Right ventricle myocardium inferior (tissue), 1 donor: ENCODE measurements at places on chromosomes 13 and 19. TPM values are rescaled to one million over a fixed set of nuclear protein-coding genes. Genes with fewer than 3 reads are reported as not detected.

- no peak for DNase-seq
These were observed 12.2 kb downstream of the PIP5K1C start for GRCh38 chr19:3687774-3688706.

C5AR2 gene
- total RNA-seq, result 0.95 TPM

FPR3 gene
- total RNA-seq, result 7.2 TPM

- no peak for DNase-seq
These were observed 18.3 kb downstream of the ZNF100 start for GRCh38 chr19:21749090-21749489.

CCDC122 gene
- 2.6 TPM for total RNA-seq

GRCh38 chr19:33580026-33580644, 41.6 kb upstream of the CHST8 start:
- no peak for DNase-seq

GRCh38 chr13:72986197-72986596, 72.6 kb upstream of the KLF5 start:
- no peak for DNase-seq

DNA sequence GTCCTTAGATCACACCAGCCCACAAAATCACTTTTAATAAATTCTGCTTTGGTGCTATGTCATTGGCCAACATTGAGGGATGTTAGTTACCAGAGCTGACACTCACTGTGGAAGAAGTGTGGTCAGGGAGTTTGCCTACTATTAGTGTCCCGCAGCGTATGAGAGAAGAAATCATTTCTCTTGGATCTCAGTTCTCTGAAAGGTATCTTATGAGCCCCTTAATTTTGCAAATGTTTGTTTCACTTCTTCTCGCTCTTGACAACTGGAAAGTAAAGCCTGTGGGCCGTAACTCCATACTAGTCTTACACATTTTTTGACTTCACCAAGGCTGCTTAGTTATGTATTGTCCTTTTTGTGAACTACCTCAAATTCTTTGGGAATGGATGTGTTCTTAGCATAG, 80.9 kb downstream of the FLT1 start:
- DNase-seq, result no peak

GRCh38 chr13:54633456-54633855, 1604.8 kb downstream of the OLFM4 start:
- no peak for DNase-seq

DNA sequence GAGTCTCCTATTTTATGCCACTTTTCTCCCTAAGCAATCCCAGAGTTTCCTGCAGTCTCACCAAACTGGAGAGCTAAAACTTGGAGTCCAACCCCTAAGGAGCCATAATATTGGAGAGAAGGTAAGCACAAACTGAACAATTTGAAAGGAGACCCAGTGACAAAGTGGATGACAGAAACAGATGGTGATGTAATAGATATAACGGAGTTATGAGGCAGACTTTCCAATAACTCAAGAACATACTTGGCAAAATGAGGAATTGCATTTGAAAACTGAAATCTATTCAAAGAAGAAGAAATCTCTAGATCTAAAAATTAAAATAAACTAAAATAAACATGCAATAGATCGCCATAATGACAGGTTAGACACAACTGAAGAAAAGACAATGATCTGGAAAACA, 200.9 kb upstream of the MIR17HG start:
- no peak for DNase-seq

S1PR5 gene
- total RNA-seq, result 0.27 TPM

CRLF1 gene
- 35.7 TPM for total RNA-seq

- no peak for DNase-seq
These were observed 36.7 kb downstream of the INTS6 start for GRCh38 chr13:51416107-51416506.

PPP1R12C gene
- 140 TPM for total RNA-seq

DNA sequence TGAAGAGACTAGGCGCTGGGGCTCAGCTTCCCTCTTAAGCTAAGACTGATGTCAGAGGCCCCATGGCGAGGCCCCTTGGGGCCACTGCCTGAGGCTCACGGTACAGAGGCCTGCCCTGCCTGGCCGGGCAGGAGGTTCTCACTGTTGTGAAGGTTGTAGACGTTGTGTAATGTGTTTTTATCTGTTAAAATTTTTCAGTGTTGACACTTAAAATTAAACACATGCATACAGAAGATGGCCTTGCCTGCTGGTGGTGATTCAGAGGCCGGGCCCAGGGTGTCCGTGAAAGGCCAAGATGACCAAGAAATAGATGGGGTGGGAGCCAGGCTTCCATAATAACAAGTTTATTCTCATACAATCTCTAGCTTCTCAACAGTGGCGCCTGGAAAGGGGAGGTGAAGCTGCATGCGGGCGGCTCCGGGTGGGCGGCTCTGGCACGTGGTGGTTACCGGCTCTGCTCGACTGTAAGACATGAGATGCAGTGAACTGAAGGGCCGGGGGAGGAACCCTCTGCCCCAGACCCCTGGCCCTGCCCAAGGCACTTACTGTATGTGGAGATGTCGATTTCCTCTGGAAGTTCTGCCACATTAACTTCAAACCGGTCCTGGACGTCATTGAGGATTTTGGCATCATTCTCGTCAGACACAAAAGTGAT, 10.5 kb downstream of the DDX39A start:
- DNase-seq, result no peak

GRCh38 chr13:30847650-30848307, 58.3 kb upstream of the MEDAG start:
- DNase-seq, result no peak

DNA sequence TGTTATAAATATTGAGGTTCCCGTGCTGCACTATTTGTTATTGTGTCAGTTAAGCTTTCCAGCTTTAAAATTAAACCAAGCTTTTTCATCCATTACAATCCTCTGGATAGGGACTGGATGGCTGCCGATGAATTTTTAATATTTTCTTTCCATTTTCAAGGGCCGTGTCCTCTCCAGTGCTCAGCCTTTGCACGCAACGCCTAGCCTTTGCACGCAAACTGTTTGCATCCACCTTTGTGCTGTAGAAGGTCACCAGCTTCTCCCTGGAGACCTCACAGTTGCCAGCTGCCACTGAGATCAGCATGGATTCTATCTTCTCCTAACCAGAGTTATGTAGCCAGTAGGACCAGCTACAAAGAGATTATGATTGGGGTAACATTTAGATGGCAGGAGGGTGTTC, 240.5 kb downstream of the SLC7A1 start:
- DNase-seq, result no peak

GRCh38 chr19:7505288-7505681, 10.6 kb upstream of the ZNF358 start:
- no peak for DNase-seq

CDADC1 gene
- 9.3 TPM for total RNA-seq

DNA sequence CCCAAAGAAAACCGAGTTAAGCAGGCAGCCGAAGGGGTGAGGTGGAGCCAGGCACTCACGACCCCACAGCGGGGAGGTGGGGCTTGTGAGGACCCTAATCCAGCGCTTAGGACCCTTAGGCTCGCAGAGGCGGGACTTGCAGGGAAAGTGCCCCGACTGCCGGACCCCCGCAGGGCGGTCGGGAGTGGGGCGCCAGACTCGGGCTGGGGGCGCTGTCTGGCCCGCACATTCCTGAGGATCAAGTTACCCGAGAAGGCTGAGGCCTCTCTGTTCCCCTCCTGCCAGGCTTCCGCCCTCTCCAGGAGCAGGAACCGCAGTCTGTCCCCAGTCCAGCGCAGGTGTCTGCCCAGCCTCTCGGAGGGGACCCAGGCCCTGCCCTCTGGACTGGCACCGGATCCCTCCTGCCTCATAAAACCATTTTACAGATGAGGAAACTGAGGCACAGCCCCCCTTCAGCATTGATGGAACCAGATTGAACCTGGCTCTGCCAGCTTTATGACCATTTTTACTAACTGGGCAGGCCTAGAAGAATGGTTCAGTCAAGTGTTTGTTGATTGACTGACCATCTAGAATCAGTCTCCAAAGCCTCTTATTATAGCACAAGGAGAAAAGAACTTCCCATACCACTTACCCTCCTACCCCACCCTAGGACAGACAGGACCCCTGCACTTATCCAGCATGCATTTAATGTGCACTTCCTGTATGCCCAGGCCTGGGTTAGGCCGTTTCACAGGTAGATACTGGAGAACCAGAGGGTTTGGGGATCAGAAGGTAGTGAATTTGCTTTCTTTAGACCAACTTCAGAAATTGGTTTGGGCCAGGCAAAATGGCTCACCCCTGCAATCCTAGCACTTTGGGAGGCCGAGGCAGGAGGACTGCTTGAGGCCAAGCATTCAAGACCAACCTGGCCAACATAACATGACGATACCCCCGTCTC, 6.7 kb upstream of the JUND start:
- DNase-seq, result no peak

CEACAM3 gene
- total RNA-seq, result 0.32 TPM

DNA sequence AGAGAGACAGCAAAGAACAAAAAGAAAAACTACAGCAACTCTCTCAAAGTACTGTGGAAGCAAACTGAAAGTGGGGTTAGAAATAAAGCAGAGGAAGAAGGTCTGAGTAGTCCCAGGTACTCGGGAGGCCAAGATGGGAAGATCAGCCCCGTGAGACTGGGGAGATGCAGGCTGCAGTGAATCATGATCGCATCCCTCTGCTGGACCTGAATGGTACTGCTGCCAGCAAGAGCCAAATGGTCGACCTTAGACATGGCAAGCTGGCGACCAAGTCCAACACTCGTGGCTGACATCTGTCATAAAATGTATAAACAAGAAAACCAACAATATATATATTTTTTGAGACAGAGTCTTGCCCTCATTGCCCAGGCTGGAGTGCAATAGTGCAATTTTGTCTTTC, 33.7 kb upstream of the ZNF724 start:
- no peak for DNase-seq

GRCh38 chr13:49693191-49693733, 2.0 kb upstream of the EBPL start:
- no peak for DNase-seq

GRCh38 chr13:107473253-107473652, 742.1 kb downstream of the LIG4 start:
- DNase-seq, result no peak

RUBCNL gene
- total RNA-seq, result 0.51 TPM

DNA sequence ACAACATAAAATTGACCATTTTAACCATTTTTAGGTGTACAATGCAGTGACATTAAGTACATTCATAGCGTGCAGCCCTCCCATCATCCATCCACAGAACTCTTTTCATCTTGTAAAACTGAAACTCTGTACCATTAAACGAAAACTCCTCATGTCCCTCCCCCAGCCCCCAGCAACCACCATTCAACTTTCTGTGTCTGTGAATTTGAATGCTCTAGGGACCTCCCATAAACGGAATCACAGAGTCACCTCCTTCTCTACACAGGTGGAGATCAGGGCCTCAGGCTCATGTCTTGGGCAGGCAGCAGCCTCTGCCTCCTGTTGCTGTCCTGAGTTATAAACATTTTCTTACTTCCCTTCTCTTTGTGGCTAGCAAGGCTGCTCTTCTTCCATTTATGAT, 7.3 kb upstream of the CCNE1 start:
- DNase-seq, result no peak

- no peak for DNase-seq
These were observed 37.8 kb downstream of the VSTM2B start for GRCh38 chr19:29563486-29564101.

- DNase-seq, result no peak
These were observed 530 bp downstream of the MAU2 start for GRCh38 chr19:19321141-19321577.

DNA sequence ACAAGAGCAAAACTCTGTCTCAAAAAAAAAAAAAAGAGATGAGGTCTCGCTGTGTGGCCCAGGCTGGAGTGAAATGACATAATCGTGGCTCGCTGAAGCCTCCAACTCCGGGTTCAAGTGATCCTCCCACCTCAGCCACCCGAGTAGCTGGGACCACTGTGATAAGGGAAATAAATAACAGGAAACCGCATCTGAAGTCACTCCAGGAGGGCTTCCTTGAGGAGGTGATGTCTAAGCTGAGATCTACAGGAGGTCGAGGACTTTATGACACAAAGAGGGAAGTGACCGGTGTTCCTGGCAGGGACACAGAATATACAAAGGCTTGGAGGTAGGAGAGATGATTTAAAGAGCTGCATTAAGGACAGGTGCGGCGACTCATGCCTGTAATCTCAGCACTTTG, 8.9 kb upstream of the NR2F6 start:
- DNase-seq, result no peak

CNN1 gene
- 174 TPM for total RNA-seq

DNA sequence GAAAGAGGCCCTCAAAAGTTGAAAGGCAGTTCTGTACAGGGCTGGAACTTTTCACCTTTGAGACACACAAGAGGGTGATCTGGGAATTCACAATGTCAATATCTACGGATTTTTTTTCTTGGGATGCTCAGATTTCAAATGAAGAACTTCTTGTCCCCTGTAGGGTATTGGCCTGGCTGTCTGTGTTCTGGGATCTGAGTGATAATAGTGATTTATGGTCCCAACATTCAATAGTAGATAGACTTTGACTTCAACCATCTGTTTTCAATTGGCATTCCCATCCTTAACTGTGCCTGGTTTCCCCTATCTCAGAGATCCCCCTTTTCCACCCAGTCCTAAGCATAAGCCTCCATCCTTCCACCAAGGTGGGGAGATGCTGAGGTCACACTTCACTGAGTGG, 274.1 kb downstream of the COG6 start:
- DNase-seq, result no peak

DACT3 gene
- 14.1 TPM for total RNA-seq

MAP4K1 gene
- total RNA-seq, result 3.1 TPM

CACNG8 gene
- 0.03 TPM for total RNA-seq

NHLRC3 gene
- total RNA-seq, result 9.5 TPM

GRCh38 chr13:92387245-92387644, 839.4 kb upstream of the GPC6 start:
- no peak for DNase-seq

DNA sequence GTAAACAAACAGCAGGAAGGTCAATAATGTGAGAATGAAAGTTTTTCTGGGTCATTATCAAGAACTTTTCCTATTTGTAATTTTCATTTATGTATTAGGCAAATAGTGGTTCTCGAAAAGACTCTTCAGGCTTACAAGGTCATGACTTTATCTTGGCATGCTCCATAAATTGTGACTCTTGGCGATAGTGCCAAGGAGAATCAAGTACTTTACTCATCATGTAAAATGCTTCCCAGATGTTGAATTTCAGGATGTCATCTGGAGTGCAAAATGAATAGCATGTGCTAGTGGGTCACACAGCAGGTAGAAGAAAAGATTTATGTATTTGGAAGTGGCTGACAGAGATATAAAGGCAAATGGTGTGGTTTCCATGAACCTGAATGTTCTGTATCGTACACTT, 1492.7 kb upstream of the PCDH20 start:
- DNase-seq, result no peak

DNA sequence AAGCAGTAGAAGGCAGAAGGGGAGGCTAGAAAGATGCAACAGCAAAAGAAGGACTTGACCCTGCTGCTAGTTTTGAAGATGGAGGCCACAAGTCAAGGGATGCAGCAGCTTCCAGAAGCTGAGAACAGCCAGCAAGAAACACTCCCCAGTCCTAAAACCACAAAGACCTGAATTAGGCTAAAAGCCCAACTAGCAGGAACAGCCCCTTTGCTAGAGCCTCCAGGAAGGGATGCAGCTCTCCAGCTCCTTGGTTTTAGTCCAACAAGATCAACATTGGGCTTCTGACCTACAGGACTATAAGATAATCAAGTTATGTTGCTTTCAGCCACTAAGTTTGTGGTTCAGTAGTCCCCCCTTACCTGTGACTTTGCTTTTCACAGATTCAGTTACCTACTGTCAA, 10.5 kb upstream of the LATS2 start:
- DNase-seq, result no peak

HCST gene
- total RNA-seq, result 6.3 TPM

ZNF320 gene
- 10.4 TPM for total RNA-seq
